CD4-positive, alpha-beta T cell treated with Interleukin-4 for 1 hour (primary cell): ENCODE measurements at places on chromosomes 11 and 22.

GRCh38 chr11:96162816-96163499 lies 180.0 kb downstream of the MAML2 start:
- no peak for DNase-seq

DNA sequence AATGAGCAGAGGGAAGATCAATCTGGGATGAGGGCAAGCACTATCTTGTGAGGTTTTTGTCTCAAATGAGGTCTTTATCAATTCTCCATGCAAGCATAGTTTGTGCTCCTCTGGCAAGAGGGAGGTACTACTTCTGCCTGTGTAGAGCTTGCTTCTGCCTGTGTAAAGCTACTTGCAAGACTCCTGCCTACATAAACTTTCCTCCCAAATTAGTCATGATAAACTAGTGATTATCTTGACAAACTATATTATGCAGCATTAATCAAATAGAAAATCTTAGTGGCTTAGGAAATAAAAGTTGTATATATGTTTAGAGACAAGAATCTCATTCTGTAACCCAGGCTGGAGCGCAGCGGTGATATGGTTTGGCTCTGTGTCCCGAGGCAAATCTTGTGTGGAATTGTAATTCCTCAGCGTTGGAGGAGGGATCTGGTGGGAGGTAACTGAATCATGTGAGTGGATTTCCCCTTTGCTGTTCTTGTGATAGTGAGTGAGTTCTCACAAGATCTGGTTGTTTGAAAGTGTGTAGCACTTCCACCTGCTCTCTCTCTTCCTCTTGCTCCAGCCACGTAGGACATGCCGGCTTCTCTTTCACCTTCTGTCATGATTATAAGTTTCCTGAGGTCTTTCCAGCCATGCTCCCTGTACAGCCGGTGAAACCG lies 8.0 kb upstream of the MMP10 start:
- DNase-seq, result no peak

GRCh38 chr11:76259299-76259908 lies 53.1 kb upstream of the WNT11 start:
- no peak for DNase-seq

DNA sequence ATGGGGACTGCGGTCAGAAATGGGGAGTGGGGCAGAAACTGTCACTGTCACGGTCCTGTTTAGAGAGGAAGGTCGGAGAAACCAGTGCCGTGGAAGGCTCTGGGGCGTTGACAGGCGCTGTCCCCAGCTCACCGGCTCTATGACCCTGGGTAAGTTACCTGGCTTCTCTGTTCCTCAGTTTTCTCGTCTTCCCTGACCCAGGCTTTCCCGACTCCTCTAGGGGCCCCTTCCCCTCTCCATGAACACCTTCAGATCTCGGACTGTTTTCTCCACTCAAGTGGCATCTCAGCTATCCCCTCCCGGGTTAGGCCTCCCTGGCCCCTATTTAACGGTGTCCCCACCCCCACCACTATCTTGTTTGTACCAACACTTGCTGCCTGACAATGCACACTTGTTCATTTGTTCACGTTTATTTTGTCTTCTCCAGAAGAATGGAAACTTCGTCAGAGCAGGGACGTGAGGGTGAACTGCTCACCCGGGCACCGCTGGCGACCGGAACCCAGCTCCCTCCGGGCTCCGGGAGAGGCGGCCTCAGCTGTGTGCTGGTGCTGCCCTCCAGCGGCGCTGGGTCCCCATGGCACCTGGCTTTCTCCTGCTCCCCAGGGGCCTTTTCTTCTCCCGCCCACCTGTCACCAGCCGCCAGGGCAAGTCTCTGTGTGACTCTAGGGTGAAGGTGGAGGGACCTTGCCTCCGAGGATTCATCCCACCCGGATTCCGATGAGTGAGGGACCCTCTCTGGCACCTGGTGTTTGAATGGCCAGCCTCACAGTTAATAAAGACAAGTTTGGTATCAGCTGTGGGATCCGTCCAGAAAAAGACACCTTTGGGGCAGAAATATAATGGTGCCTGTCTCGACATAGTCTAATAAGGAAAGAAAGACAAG lies 33.1 kb upstream of the SLC35C1 start:
- DNase-seq, result peak; percentile 79
